ENCODE measurements at places on chromosomes 12 and 14. TPM values are rescaled to one million over a fixed set of nuclear protein-coding genes. Genes with fewer than 3 reads are reported as not detected.

NGB gene
- total RNA-seq: not detected

PFDN5 gene
- 757 TPM for total RNA-seq

BTG1 gene
- 1,698 TPM for total RNA-seq

RASSF8 gene
- total RNA-seq: 0.71 TPM

WNT1 gene
- total RNA-seq: 1.8 TPM

SERPINA5 gene
- total RNA-seq: not detected

NANOG gene
- total RNA-seq: not detected

SLC38A4 gene
- not detected for total RNA-seq

MSRB3 gene
- 0.17 TPM for total RNA-seq

KRAS gene
- total RNA-seq: 48.7 TPM

SLC39A2 gene
- total RNA-seq: not detected

OR4E2 gene
- total RNA-seq: not detected

SERPINA1 gene
- 4.3 TPM for total RNA-seq

ACSM4 gene
- total RNA-seq: not detected

ZNF385A gene
- total RNA-seq: 4.7 TPM

- DNase-seq: peak; percentile 17
Observed at GRCh38 chr12:112126000-112126438, 659 bp downstream of the TRAFD1 start.

DNA sequence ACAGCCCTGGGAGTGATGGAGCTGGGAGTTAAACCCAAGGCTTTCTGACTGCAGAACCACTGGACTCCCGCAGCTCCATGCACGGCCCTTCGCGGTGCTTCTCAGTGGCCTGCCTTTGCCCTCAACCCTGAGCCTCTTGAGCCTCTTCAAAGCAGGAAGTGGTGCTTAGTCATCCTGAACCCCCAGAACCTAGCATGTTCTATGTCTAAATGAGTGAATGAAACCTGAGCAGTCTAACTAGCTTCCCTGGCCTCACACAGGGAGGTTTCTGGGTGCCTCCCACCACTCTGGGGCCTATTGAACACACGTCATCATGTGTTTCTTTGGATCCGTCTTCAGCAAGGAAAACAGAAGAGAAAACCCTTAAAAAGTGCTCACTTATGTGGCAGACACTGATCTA is 117.9 kb upstream of the SFSWAP start:
- peak; percentile 37 for DNase-seq

DNA sequence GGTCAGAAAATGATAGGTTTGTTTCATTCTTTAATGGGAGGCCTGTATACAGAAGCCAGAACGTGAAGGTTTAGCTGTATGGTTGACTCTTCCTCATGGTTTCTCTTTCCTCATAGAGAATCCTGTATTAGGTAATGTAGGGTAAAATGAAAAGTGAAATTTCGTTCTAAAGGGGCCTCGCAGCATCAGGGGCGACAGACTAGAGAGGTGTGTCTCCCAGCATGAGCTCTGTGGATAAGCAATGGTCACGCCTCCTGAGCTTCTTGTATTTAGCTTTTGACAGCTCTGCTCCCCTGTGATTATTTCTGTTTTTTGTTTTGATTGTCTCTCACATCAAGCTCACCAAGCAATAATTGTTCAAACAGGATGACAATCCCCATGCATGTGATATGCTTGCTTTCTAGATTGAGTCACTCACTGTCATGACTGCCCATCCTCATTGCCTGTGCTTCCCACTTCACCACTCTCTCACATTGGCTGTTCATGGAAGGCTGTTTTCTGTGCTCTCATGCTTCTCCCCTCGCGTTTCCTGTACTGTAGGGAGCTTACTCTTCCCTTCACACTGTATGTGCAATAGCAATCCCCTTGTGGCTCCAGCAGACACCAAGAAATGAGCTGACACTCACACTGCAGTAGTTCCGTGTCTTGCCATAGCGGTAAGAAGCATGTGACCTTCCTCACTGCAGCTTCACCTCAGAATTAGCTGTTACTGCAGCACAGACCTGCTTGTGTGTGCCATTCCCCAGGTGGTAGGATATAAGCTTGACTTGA is 44.0 kb downstream of the RAD52 start:
- DNase-seq: no peak

DNA sequence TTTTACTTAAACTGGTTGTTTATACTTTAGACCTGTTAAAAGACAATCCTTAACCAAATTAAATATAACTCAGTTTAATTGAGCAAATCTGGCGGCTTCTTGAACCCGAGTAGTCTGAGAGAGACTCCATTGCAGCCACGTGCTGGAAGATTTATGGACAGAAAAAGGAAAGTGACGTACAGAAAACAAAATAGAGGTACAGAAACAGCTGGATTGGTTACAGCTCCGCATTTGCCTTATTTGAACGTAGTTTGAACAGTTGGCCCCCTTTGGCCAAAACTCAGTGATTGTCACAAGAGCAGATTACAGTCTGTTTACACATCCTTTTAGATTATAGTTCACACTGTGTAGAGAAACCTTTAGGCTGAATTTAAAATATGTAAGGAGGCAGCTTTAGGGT is 155.9 kb downstream of the RAD51B start:
- no peak for DNase-seq

DNA sequence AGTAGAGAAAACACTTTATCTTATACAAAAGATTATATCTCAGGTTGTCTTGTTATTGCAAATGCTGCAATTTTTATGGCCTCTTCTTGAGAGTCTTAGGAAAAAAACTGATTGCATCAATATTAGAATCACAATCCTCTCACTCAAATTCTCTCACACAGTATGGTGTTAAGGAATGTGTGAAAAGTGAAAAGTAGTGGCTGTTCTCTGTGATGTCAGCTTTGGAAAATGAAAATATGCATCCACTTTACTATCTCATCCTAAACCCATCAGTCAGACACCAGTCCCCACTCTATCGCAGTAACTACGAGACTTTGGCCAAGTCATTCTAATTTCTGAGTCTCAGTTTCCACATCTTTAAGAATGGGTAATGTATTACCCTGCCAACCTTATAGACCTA is 32.6 kb upstream of the NTF3 start:
- DNase-seq: no peak

DNA sequence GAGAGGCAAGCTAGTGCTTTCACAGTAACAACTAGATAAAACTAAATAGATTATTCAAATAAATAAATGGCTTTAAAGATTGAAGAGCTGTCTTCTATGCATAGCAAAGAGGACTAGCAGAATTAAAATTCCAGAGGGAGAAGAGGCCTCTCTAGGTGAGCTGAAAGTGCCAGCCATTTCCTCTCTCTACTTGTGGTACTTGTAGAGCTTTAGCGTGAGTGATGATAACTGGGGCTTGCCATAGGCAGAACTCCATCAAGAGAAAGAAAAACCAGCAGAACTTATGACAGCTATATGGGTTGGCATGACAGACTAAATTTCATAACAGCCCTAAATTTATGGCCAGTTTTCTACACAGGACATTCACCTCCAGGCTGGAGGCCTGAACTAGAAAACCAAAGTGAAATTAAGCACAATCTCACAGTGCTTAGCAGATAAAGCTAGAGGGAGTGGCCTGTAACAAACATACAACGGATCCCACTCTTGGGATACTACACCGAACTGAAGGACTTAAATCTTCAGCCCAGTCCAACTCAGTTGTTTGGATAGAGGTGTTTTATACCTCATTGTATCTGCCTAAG is 11.0 kb downstream of the SPTLC2 start:
- no peak for DNase-seq

- no peak for DNase-seq
Observed at GRCh38 chr14:76918256-76918781, 92.1 kb downstream of the LRRC74A start.

DNA sequence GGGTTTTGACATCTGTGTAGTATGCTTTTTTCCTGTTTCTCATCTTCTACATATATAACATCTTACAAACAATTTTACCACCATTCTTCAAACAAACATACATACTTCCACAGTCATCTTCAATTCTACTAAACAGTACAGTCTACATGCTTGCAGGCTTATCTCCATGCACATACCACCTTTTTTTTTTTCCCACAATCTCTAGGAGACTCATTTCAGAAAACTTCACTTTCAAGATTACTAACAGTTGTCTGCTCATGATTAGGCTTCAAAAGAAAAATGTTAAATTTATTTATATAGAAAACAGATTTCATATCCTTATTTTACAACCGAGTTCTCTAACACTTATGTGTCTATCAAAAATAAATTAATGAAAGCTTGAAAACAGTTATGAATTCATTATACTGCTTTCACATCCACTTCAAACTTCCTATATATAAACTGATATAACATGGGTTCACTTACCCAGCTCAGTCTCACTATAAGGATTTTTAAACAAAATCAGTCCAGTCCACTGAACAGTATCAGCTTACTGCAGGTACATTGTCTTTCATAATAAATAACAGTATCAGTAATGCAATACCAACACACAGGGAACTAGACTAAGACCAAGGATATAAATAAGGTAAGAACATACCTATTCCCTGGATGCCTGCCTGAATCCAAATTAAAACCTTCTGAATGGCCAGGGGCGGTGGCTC is 42.5 kb downstream of the LRP6 start:
- no peak for DNase-seq

- DNase-seq: no peak
Observed at GRCh38 chr12:71804505-71804904, 35.1 kb upstream of the TBC1D15 start.

DNA sequence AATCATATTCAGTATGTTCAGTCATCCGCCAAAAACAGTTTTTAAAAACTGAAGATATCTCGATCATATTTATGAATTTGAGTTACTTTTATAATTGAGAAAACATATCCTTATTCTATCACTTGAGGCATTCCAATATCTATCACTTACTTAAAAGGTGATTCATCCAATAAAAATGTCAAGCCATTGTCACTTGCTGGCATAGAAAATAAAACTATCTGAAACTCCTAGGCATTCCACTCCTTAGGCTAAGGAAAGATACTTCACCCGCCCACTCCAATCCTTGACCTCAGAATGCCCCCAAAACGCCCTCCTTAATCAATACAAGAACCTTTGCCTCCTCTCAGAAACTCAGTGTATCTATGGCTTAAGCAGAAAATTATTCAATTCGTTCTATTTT is 51.3 kb upstream of the AMIGO2 start:
- DNase-seq: no peak

GRCh38 chr12:119803381-119803791 is 73.7 kb downstream of the CIT start:
- DNase-seq: no peak

DNA sequence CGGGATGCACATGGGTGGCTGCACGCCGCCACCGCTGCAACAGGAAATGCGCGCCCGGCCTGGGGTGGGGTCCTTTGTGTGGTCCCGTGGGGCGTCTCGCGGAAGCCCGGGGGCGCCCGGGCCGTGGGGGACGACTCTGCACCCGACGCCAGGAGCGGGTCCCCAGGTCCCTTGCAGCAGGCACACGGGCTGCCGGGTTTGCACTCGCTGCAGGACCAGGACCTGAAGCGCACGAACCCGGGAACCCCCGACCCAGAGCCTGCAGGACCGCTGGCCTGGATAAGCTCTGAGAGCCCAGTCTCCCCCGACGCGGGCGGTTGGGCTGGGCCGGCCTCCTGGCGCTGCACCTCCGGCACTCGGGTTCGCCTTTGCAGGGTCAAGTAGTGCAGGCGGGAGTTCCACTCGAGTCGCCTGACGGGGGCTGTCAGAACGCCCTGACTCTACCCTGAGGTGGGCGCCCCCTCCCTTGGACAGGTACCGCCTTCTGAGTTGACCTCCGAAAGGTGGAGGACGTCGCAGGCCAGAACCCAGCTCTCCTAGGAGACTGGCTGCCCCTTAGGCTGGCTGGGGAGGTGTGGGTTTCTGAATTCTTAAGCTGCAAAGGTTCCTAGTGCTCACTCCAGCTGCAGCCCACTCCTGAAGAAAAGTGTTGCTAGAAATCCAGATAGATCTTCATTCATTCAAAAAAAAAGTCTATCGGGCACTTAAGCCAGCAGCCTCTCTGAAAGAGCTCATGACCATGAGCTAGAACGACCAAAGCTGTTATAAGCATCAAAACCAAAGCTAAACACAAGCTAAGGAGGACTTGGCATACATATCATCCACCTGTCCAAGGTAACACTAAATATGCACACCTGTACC is 68.0 kb downstream of the RNF34 start:
- DNase-seq: no peak

DNA sequence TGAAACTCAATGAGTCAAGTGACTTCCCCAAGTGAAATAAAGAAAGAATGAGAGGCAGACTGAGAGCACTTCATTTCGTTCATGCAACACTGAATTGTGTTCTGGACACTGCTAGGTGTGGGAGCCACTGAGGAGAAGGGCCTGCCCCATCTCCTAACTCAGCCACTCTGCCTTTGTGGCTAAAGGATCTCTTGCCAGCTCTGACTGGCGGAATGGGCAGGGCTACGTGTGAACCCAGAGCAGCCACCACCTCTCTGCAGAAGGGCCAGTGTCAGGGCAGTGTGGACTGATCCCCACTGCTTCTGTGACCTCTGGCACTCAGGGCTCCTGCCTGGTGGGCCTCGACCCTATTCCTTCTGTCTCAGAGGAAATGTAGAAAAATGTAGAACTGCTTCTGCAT is 46.5 kb upstream of the GZMB start:
- DNase-seq: no peak

- no peak for DNase-seq
Observed at GRCh38 chr12:104694161-104694560, 237.4 kb downstream of the CHST11 start.

GRCh38 chr14:53368066-53368465 is 214.9 kb upstream of the DDHD1 start:
- no peak for DNase-seq

DNA sequence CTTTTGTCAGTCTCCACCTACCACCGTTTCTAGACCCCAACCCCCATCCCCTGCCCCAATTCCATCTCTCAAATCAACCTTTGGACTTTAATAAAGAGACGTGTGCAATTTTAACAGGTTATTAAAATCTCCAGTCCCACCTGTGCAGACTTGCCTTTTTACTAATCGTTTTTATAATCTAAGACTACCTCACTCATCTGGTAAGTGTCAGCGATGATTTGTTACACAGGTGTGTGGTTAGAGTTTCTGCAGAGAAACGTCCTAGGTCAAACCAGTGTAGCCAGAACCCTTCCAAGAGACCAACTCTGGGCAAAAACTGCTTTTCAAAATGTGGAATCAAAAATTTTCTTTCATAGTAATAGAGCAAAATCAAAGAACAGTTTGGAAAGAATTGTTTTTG is 60.4 kb upstream of the PELI2 start:
- no peak for DNase-seq

DNA sequence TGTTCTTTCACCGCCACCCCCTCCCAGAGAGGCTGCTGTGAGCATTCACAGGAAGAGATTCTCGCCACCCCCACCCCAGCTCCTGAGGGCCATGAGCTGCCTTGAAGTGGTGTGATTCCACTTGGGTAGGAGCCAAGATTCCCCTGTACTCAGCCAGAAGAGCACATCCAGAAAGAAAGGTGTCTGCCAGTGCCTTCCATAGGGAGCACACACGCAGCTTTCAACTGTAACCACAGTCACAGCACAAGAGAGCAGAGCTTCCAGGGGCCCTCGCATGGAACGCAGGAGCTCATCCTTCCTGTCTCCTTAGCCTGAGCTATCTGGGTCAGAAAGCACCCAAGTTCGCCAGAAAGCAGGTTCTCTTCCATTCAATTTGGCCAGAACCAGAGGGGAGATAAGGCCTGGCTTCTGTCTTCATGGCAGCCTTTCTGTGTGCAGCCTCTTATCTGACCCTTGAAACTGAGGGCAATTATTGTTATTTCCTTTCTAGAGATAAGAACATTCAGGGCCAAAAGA is 66.6 kb upstream of the SCN8A start:
- DNase-seq: no peak
